Stimulated activated CD8-positive, alpha-beta memory T cell treated with anti-CD3 and anti-CD28 coated beads, Interleukin-7, amount 100 ng/mL, for 1 hour (primary cell): ENCODE measurements at places on chromosomes 2 and 18.

- DNase-seq = no peak
These were observed 864 bp upstream of the MYL12A start for GRCh38 chr18:3246635-3247239.

DNA sequence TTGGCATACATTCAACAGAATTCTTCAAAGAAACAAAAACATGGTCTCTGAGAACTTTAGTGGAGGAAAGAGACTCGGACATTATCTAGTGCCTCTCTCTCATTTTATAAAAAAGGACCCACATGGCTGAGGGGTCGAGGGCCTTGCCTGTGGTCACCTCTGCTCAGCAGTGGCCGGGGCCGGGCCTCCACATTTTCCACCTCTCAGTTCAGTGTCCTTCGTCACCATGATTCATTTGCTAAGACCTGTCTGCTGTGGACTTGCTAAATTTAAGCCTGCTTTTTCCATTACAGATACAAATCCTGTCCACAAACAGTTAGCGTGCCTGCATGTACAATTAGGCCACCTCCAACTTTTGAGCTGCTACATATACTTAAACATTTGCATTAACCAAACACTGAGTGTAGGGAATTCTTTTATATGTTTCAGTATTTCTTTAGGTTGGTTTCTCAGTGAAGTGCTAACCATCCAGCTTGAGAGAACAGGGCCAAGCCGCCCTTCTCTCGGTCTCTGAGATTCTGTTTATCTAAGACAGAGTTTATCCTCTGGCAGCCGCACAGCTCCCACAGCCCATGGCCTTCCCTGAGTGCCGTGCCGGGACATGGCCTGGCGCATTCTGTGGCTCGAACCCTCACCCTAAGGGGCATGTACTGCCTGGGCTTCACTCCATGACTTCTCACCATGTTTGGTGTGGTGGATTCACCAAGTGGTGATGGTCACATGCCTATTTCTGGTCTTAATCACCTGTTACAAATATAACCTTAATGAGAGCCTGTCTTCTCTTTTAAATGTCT is 46.2 kb downstream of the COA5 start:
- no peak for DNase-seq

DNA sequence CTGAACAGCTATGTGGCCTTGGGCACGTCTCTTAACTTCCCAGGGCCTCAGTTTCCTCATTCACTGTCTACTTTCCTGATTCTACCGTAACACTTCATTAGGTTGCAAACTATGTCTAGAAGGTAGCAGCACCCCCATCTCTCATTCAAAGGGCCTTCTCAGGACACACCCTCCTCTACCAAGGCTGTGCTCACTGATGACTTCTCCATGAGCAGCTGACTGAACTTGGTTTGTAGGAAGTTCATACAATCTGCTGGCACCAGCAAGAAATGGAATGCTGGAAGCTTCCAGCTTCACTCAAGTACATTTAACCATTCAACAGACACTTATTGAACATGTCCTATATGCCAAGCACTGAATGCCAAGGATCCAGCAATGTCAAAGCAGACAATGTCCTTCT is 250.8 kb upstream of the CTAGE1 start:
- no peak for DNase-seq

GRCh38 chr2:144206019-144206418 is 313.9 kb downstream of the ZEB2 start:
- DNase-seq = no peak

DNA sequence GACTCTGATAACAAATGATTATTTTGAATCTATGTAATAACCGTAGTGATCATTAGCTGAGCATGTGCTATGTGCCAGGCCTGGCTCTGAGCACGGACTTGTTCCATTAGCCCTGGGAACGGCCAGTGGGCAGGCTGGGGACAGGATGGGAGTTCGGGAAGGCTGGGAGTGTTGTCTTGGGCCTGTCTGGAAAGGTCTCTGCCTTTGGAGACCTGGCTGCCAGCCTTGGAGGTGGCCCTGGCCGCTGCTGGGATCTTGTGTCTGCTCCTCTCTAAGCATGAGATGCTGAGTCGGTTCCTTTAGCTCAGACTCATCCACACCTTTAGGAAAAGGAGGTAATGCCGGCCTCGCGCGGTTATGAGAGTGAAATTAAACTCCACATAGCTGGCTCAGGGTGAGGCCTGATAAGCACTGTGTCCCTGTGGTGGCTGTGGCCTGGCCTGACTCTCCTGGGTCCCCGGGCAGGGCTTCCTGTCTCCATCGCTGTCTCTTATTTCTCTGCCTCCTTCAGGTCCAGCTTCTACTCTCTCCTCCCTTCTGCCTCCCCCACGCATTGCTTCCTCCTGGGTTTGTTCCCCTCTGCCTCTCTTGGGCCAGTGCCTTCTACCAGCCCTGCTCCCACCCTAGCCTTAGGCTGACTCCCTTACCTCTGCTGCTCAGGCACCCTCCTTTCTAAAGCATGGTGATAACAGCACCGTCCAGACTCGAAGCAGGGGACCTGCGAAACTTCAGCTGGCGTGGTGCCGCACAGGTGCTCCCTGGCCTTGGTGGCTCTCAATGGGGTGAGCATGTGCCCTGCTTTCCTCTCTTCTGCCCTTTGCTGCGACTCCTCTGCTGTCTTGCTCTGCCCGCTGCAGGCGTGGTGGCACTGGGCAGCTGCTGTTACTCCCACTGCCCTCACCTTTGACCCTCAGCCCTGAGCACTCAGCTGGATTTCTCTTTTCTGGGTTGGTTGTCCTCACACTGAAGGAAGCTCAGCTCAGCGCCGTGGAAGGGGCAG is 41.8 kb downstream of the NCK2 start:
- DNase-seq = no peak

GRCh38 chr2:127418300-127419111 is at the start of gene PROC:
Gene PROC, plus strand, starts transcription at chr2:127418427. Its CDS starts 1,516 bp downstream, at chr2:127419943.
- no peak for DNase-seq

- DNase-seq = no peak
These were observed 59.6 kb downstream of the EIPR1 start for GRCh38 chr2:3317871-3318590.

DNA sequence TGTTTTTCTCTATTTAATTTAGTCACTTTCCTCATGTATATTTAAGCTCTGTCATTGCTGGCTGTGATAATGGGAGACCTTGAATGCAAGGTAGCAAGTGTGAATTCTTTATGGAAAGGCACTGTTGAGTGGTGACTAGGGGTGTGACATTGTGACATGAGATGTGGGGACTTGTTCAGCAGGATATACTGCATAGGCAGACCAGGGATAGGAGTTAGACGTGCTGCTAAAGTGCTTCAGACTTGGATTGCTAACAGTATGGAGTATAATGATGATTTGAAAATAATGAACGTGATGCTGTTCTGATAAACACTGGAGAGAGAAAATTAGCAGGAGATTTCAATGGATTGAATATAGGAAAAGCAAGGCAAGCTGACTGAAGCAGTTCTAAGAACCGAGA is 135.1 kb downstream of the NCOA1 start:
- DNase-seq = no peak

DNA sequence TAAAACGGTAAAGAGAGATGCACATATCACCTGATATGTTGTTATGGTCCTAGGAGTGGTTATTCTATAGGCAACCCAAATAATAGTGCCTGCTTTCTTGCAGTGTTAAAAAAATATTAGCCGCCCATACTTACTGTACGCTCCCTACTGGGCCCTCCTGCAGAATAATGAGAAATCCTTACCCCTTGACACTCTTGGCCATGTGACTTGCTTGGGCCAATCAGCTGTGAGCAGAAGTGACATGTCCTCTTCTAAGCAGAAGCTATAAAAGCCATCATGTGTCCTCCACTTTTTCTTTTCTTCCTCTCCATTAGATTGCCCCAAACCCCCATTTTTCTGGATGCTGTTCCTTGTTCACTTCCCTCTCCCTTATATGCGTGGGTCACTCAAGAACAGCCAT is 90.5 kb upstream of the SPRED2 start:
- no peak for DNase-seq

- no peak for DNase-seq
These were observed 818.0 kb upstream of the ACVR2A start for GRCh38 chr2:147026664-147027295.

DNA sequence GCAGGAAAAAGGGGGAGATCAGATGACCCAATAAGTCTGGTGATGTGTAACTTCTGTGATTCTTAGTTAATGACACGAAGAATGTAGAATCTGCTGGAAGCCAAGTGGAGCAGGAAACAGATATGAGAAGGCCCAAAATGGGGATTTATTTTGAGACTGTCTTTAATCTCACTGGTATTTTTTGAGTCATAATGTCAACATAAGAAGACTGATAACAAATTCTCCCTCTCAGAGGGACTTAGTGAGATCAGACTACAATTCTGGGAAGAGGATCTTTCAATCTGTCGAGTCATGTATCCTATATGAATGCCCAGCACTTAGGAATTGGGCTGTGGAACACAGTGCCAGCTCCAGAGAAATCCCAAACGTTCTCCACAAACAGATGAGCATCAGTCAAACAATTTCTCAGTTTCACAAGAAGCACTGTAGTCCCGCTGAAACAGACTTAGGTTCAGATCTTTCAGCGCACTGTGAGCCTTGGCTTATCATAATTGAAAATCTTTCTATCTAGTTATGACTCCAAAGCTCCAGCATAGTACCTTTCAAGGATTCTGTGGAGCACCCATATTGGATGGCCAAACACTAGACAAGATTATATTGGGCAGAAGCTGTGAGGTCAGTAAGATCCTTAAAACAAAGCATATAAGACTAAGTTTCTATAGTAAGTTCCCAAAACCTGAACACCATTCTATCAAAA is 738.2 kb downstream of the LRP1B start:
- no peak for DNase-seq

DNA sequence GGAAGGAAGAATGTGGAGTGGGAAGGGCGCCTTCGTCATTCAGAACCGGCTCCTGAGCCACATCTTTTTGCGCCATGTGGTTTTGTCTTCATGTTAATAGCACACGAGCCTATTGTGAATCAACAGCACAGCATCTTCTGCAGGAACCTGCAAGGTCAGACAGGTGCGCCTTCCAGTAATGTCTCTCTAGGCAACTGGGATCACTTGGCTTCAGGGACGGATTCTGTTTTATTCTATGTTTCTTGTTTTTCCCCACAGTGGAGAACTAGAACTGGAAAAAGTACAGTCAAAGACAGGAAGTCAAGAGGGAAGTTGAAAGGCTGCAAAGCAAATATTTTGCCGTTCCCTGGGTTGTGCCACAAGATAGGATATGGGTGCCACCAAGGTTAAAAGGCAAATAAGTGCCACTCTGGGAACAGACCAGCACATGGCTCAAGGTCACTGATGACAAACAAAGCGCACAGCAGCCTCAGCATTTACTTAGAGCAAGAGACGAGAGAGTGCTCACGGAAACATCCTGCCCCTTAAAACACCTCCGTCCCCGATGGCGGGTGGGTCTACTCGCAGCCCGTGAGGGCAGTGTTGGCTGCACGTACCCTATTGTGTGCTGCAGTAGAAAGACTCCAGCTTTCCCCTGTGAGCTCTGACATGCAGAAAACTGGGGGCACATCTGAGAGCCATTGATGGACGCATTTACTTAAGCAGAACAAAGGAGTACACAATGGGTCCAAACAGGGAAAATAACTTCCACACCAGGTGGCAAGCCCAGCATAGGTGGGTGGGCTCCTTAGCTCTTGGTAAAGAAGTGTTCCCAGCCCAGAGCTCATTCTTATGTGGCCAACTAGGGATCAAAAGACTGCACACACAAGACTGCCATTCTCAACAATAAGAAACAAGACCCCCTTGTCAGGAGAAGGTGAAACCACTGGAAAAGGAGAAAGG is 107.2 kb upstream of the PARD3B start:
- DNase-seq = no peak

DNA sequence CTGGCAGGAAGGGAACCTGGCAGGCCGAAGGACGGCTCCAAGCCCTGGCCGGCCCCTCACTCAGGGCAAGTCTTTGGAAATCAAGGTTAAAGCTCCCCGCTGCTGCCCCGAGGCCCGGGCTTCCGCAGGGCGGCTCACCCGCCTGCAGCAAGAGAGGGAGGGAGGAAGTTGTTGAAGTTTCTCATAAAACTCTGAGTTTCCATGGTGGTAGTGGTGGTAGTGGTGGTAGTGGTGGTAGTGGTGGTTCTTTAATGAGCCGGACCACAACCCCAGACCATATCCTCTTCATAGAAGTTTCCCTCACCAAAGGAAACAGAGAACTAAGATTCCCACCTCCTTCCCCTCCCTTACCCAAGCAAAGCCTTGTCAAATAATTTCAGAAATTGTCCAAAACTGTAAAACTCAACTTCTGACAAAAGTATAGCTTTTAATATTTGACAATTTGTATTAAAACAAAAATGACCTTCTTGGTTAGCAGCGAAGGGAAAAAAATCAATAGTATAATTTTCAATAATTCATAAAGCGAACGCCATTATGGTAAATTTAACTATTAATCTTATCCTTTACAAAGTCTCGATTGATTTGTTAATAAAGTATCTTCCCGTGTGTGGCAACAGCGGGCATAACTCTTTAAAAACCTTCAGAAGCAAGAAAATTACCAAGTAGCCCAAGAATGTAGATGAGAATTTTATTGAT is 1.5 kb upstream of the HOXD10 start:
- DNase-seq = no peak

DNA sequence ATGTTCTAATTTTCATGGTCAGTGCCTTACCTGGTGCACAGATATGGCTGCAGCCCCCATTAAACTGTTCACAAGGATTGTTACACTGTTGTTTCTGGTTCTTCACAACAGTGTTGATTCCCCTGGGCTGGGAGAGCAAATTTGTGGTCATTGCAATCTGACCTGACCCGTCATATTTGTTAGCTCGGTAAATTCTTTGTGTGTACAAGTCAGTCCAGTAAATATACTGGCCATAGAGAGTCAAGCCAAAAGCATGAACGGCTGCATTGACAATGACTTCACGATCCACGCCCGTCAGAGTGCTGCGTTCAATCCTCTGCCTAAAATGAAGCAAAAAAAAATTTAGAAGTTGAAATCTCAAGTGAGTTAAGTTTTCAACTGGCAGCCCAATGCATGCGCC is 134.6 kb downstream of the DHRS9 start:
- no peak for DNase-seq

- no peak for DNase-seq
These were observed 352.0 kb upstream of the SLC8A1 start for GRCh38 chr2:40803900-40804299.

- DNase-seq = no peak
These were observed 4.8 kb upstream of the STAT4 start for GRCh38 chr2:191155608-191156071.

DNA sequence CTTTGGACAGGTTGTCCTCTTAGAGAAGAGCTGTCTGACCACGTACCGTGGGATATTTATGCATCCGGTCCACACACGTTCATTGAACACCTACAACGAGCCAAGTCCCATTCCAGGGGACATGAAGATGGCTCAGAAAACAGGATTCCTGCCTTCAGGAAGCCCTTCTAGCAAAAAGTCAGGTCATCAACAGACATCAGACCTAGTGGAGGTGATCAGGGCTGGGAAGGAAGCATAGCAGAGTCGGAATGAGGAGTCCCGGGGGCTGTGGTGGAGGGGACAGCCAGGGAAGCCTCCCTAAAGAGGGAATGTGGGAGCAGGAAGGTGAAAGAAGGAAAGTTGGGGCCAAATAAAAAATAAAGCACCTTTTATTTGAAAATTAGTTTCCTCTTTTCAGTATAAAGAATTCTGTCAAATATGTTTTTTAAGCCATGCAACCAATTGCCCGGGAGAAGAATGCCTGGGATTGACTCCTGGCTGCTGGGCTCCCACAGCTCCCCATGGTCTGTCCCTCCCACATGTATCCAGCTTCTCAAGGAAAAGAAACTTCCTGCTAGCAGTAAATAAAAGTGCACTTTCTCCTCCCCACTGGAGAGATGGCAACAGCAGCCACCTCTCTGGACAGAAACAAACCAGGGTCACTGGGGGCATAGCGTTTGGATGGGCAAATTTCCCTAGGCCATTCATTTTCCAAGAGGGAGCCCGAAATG is 144.8 kb downstream of the SMAD7 start:
- no peak for DNase-seq

- no peak for DNase-seq
These were observed 4.9 kb upstream of the PNO1 start for GRCh38 chr2:68152681-68153347.
